ENCODE measurements at places on chromosomes 3 and 15. TPM values are rescaled to one million over a fixed set of nuclear protein-coding genes. Genes with fewer than 3 reads are reported as not detected.

CHRNA5 gene
- 6.0 TPM for total RNA-seq

RFTN1 gene
- total RNA-seq = 96.8 TPM

LRTM1 gene
- total RNA-seq = not detected

NOX5 gene
- 0.16 TPM for total RNA-seq

IQCF2 gene
- not detected for total RNA-seq

OXTR gene
- total RNA-seq = 5.7 TPM

BOC gene
- total RNA-seq = 7.6 TPM

RGMA gene
- total RNA-seq = 0.98 TPM

SPCS1 gene
- 166 TPM for total RNA-seq

SUSD5 gene
- total RNA-seq = 2.5 TPM

GP5 gene
- under 0.01 TPM for total RNA-seq

GPR62 gene
- 0.49 TPM for total RNA-seq

NAALADL2 gene
- 0.33 TPM for total RNA-seq

GP9 gene
- not detected for total RNA-seq

RPP25 gene
- total RNA-seq = 8.7 TPM

MUC20 gene
- 0.38 TPM for total RNA-seq

PLSCR2 gene
- not detected for total RNA-seq

POC1A gene
- total RNA-seq = 3.9 TPM

CP gene
- not detected for total RNA-seq

MKRN3 gene
- total RNA-seq = not detected

NPAP1 gene
- not detected for total RNA-seq

SCAANT1 gene
- total RNA-seq = not detected

CHST13 gene
- 0.63 TPM for total RNA-seq

FAM3D gene
- not detected for total RNA-seq

GOLGA6L7 gene
- not detected for total RNA-seq

EDEM1 gene
- total RNA-seq = 43.5 TPM

CELSR3 gene
- 3.8 TPM for total RNA-seq

FEZF2 gene
- total RNA-seq = not detected

C3orf33 gene
- 0.81 TPM for total RNA-seq

OR5K2 gene
- total RNA-seq = not detected

SLC28A2 gene
- not detected for total RNA-seq

Data from mesangial cell (primary cell).